ENCODE measurements at places on chromosomes 4 and X. TPM values are rescaled to one million over a fixed set of nuclear protein-coding genes. Genes with fewer than 3 reads are reported as not detected.

DNA sequence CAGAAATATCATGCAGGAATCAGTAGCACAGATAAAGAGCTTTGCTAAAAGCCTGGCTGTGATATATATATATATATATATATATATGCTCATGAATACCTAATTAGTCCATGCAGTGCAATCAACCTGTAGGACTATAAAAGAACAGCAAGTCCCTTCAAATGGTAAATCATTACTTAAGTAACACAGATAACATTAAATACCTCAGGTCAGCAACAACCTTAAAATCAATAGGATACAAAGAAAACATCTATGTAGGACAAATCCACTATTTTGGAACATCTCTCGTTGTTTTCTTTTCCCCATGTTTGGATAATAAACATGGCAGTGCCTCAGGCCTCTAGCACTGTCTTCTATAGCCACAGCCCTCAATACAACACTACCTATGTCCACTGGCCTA is 106.6 kb downstream of the FNIP2 start:
- no peak for DNase-seq
- peaks cover 10% of the 10 kb centered on the region for H3K4me1 ChIP-seq
- peaks cover 50% of the 10 kb centered on the region for H3K36me3 ChIP-seq
- H3K27ac ChIP-seq: no peak overlapping the region

- no peak overlapping the region for H3K4me3 ChIP-seq
- H3K4me1 ChIP-seq: no peaks in the 10 kb centered on the region
- H3K27me3 ChIP-seq: no peaks in the 10 kb centered on the region
- no peak overlapping the region for H3K27ac ChIP-seq
- no peak for DNase-seq
Observed at GRCh38 chr4:157052429-157053040, 23.4 kb upstream of the GLRB start.

GRCh38 chr4:16227462-16227868 is 1.2 kb upstream of the TAPT1 start:
- no peaks in the 10 kb centered on the region for H3K27me3 ChIP-seq
- peak overlapping the region; percentile 98 for H3K27ac ChIP-seq
- peaks cover 12% of the 10 kb centered on the region for H3K36me3 ChIP-seq
- H3K4me3 ChIP-seq: peak overlapping the region; percentile 90
- no peak for DNase-seq

DNA sequence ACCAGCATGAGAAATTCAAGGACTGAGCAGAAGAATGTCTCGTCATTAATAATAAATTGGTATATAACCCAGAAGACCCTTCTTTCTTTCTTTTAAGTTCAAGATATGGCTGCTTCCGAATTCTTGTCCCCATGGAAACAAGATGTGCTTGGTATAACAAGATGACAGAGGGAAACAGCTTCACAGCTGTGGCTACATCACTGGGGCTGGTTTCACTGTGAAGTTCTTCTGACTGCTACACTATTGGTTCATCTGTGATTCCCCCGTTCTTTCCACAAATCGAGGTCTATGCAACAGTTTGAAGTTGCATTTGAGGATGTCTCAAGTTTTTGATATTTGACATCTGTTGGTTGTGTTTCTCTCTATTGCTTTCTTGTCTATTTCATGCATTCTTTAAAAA is 12.3 kb upstream of the DTHD1 start:
- peaks cover 43% of the 10 kb centered on the region for H3K4me1 ChIP-seq
- H3K4me3 ChIP-seq: no peak overlapping the region
- H3K27me3 ChIP-seq: no peaks in the 10 kb centered on the region
- H3K36me3 ChIP-seq: no peaks in the 10 kb centered on the region
- H3K27ac ChIP-seq: peak overlapping the region; percentile 54

DNA sequence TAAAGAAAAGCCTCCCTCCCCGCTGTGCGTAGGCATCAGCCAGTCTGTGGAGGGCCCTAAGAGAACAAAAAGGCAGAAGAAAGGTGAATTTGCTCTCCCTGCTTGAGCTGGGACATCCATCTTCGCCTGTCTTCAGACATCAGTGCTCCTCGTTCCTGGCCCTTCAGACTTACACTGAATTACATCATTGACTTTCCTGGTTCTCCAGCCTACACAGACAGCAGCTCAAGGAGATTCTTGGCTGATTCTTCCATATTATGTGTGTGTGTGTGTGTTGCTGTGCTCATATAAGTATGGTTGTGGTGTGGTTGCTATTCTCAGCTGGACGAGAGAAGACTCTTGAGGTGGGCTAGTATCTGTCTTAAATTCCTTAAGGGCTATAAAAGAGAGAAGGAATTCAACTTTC is 35.5 kb upstream of the CD99L2 start:
- H3K27ac ChIP-seq: no peak overlapping the region
- H3K36me3 ChIP-seq: no peaks in the 10 kb centered on the region
- peaks cover 3% of the 10 kb centered on the region for H3K27me3 ChIP-seq
- no peaks in the 10 kb centered on the region for H3K4me1 ChIP-seq
- no peak for DNase-seq

DNA sequence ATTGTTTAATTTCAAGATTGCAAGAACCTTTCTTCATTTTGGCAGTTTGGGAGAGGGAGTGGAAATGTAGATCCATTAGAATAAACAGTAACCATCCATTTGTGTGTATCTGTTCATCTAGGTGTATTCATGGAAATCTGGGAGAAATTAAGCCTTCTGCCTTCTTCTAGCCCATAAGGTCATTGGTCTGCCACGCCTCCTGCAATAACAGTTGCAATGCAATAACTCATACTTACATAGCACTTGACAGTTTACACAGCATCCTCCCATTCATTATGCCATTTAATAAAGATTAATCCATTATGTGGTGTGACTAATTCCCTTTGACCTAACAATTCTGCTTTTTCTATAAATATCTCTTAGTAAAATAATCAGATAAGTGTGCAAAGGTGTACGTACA is 42.6 kb downstream of the SHROOM4 start:
- no peak overlapping the region for H3K27ac ChIP-seq
- H3K4me1 ChIP-seq: no peaks in the 10 kb centered on the region
- DNase-seq: no peak
- no peaks in the 10 kb centered on the region for H3K36me3 ChIP-seq
- no peaks in the 10 kb centered on the region for H3K27me3 ChIP-seq

DNA sequence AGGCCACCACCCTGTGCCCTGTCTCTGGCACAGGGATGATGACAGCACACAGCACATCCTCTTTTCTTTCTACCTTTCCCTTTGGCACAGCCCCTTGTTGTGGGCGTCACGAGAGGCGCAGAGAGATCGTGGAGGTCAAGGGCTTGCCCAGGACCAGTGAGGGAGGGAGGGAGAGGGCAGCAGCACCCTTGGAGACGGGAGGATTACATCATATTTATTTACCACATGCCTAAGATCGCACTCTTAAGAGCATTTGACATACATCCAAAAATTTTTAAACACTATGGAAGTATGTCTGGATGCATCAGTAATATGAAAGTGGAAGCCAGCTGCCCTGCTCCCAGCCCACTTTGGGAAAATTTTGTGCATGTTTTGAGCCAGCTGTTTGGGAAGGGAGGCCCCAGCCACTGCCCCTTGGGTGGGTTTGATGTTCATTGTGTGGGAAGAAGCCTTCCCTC is 12.7 kb downstream of the WFS1 start:
- DNase-seq: no peak
- H3K27me3 ChIP-seq: peaks cover 2% of the 10 kb centered on the region
- peaks cover 3% of the 10 kb centered on the region for H3K4me1 ChIP-seq
- no peaks in the 10 kb centered on the region for H3K36me3 ChIP-seq
- H3K27ac ChIP-seq: no peak overlapping the region

- no peak for DNase-seq
- H3K36me3 ChIP-seq: no peaks in the 10 kb centered on the region
- H3K27ac ChIP-seq: no peak overlapping the region
- no peak overlapping the region for H3K4me3 ChIP-seq
- no peaks in the 10 kb centered on the region for H3K4me1 ChIP-seq
Observed at GRCh38 chrX:51456814-51457213, 39.6 kb downstream of the NUDT11 start.

- H3K27me3 ChIP-seq: no peaks in the 10 kb centered on the region
- H3K27ac ChIP-seq: no peak overlapping the region
- DNase-seq: no peak
- no peaks in the 10 kb centered on the region for H3K36me3 ChIP-seq
- H3K4me3 ChIP-seq: no peak overlapping the region
- H3K4me1 ChIP-seq: no peaks in the 10 kb centered on the region
Observed at GRCh38 chrX:3518870-3519269, 172.4 kb upstream of the MXRA5 start.

DNA sequence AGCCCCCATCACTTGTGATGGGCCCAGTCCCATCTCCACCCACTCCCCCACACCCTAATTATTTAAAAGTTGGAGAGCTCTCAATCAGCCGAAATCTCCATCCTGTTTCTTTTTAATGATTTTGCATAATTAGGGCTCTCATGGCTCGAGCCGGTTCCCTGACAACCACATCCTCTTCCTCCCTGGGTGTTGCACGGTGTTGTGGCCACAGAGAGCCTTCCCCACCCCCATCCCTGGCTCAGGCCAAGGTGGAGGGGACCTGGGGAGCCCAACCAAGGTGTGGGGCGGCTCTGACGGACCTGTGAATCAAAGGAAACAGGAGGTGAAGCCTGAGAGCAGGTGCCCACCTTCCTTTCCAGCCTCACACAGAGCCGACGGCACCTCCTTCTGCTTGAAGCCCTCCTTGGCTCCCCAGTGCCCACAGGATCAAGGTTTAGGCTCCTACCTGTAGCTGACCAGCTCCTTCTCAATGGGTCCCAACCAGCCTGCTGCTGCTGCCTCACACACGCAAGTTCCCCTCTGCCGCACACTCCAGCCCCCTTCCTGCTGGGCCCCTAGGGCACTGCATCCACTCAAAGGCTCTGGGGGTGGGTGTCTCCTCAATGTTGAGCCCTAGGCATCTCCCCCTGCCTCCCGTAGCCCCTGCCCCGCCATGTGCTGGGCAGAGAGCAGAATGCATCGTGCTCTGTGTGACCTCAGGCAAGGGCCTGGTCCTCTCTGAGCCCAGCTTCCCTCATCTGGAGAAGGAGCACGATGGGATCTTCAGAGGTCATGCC is 68.7 kb downstream of the WFS1 start:
- no peak overlapping the region for H3K27ac ChIP-seq
- peak; percentile 76 for DNase-seq
- peaks cover 11% of the 10 kb centered on the region for H3K4me1 ChIP-seq

DNA sequence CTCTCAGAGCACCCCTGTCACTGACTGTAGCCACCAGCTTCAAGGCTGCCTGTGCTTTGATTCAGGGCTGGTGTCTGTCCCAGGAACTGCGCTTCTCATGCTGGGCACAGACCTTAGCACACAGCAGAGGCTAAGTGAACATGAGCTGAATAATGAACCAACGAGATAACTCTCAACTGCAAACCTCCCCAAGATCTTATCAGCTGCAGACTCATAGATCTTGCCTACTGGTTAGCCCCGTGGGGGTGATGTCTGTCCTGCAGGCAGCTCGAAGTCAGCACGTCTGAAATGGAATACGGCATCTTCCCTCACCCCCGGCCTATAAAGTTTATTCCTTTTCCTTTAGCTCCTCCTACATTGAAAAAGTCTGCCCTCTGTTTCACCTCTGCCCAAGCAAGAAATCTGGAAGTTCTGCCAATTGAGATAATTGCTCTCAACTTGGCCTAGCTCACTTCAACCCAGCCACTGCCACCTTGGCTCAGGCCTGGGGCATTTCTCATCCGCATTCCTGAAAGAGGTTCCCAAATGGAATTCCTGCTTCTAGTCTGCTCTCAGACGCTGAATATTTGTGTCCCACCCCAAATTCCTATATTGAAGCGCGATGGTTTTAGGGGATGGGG is 73.7 kb downstream of the GATB start:
- H3K36me3 ChIP-seq: no peaks in the 10 kb centered on the region
- no peak overlapping the region for H3K27ac ChIP-seq
- H3K27me3 ChIP-seq: no peaks in the 10 kb centered on the region
- H3K4me1 ChIP-seq: no peaks in the 10 kb centered on the region
- H3K4me3 ChIP-seq: no peak overlapping the region

GRCh38 chr4:17618926-17619325 is 4.5 kb downstream of the MED28 start:
- peak overlapping the region; percentile 37 for H3K4me3 ChIP-seq
- H3K36me3 ChIP-seq: peaks cover 51% of the 10 kb centered on the region
- H3K4me1 ChIP-seq: peaks cover 31% of the 10 kb centered on the region
- H3K27ac ChIP-seq: peak overlapping the region; percentile 73
- no peak for DNase-seq
- peaks cover 2% of the 10 kb centered on the region for H3K27me3 ChIP-seq

DNA sequence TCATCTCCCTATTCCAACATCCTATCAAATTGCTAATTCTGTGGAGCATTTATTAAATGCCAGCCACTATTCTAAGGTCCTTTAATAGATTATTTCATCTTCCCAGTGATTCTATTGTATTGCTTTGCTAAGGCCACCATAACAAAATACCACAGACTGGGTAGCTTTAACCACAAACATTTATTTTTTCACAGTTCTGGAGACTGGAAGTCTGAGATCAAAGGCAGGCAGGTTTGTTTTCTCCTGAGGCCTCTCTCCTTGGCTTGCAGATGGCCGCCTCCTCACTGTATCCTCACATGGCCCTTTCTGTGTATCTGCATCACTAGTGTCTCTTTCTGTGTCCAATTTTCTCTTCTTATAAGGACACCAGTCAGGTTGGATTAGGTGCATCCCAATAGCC is 64.5 kb downstream of the CPE start:
- DNase-seq: peak; percentile 16
- no peaks in the 10 kb centered on the region for H3K36me3 ChIP-seq
- no peak overlapping the region for H3K4me3 ChIP-seq
- no peaks in the 10 kb centered on the region for H3K4me1 ChIP-seq

GRCh38 chrX:118221270-118221669 is 104.7 kb upstream of the KLHL13 start:
- H3K4me3 ChIP-seq: no peak overlapping the region
- H3K36me3 ChIP-seq: no peaks in the 10 kb centered on the region
- H3K27ac ChIP-seq: no peak overlapping the region
- no peak for DNase-seq

GRCh38 chrX:20315140-20315539 is 48.4 kb upstream of the RPS6KA3 start:
- H3K27ac ChIP-seq: no peak overlapping the region
- no peak for DNase-seq
- peaks cover 3% of the 10 kb centered on the region for H3K4me1 ChIP-seq
- peaks cover 2% of the 10 kb centered on the region for H3K27me3 ChIP-seq

- no peaks in the 10 kb centered on the region for H3K36me3 ChIP-seq
- H3K4me1 ChIP-seq: no peaks in the 10 kb centered on the region
- no peak for DNase-seq
- H3K27me3 ChIP-seq: no peaks in the 10 kb centered on the region
- H3K4me3 ChIP-seq: no peak overlapping the region
Observed at GRCh38 chrX:12153741-12154140, 15.5 kb downstream of the FRMPD4 start.

- no peak overlapping the region for H3K4me3 ChIP-seq
- no peak overlapping the region for H3K27ac ChIP-seq
- no peaks in the 10 kb centered on the region for H3K4me1 ChIP-seq
Observed at GRCh38 chr4:138439143-138439581, 197.0 kb upstream of the SLC7A11 start.

GRCh38 chr4:93747220-93747619 is 81.3 kb upstream of the ATOH1 start:
- H3K27ac ChIP-seq: no peak overlapping the region
- H3K27me3 ChIP-seq: no peaks in the 10 kb centered on the region
- no peaks in the 10 kb centered on the region for H3K4me1 ChIP-seq
- no peak for DNase-seq
- no peak overlapping the region for H3K4me3 ChIP-seq

Gene FHDC1
- total RNA-seq: 0.05 TPM

Gene CT45A9
- not detected for total RNA-seq

Gene SLC49A3
- total RNA-seq: 0.72 TPM

Gene MAML3
- 0.52 TPM for total RNA-seq

Gene SLC4A4
- 0.09 TPM for total RNA-seq

Gene DUSP21
- total RNA-seq: not detected

Gene KLHL34
- 0.33 TPM for total RNA-seq

Gene GAGE12J
- not detected for total RNA-seq

Data from activated CD4-positive, alpha-beta T cell treated with anti-CD3 and anti-CD28 coated beads, Interleukin-2, amount 10 ng/mL, durations not matched to agents 24 days and 14 days (primary cell).